ENCODE measurements at places on chromosomes 1 and 21.
A peak's percentile ranks its signal among the peaks of the same experiment; 100 is the strongest.

GRCh38 chr1:46556822-46557221 lies 5.4 kb upstream of the KNCN start:
- DNase-seq, result no peak

- DNase-seq, result no peak
Observed at GRCh38 chr1:1680031-1680911, 12.3 kb downstream of the SLC35E2B start.

- no peak for DNase-seq
Observed at GRCh38 chr21:35204125-35204524, 155.0 kb upstream of the RUNX1 start.

GRCh38 chr1:185488808-185489207 lies 171.8 kb upstream of the IVNS1ABP start:
- no peak for DNase-seq

DNA sequence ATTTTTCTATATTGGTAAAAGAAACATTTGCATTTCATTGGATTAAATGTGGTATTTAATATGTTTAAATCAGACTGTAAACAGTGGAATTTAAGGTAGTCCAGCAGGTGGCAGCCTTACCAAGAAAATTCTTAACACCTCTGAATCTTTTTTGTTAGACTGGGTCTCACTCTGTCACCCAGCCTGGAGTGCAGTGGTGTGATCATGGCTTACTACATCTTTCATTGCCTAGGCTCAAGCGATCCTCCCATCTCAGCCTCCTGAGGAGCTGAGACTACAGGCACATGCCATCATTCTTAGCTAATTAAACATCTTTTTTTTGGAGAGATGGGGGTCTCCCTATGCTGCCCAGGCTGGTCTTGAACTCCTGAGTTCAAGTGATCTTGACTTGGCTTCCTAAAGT lies 98.8 kb downstream of the RABGAP1L start:
- DNase-seq, result peak; percentile 2

GRCh38 chr1:180173451-180173850 lies 18.8 kb downstream of the QSOX1 start:
- DNase-seq, result no peak

DNA sequence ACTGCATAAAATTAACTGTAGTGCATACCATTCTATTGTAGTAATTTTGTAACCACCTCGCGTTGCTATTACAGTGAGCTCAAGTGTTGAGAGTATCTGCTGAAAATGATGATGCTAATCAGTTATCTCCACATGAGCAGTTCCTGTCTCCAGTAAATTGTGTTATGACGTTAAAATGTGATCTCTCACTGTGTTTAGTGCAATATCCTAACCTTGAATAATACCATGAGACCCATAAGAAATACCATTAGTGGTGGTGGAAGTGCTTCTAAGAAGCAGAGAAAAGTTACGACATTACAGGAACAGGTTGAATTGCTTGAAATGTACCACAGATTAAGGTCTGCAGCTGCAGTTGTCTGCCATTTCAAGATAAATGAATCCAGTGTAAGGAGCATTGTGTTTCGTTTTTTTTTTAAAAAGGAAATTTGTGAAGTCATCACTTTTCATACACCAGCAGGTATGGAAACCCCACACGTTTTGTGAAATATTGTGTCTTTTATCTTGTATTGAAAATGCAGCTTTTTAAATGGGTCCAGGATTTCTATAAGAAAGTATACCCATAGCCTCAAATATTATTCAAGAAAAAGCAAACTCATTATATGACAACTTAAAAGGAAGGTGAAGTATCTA lies 72.5 kb downstream of the ANGPTL1 start:
- no peak for DNase-seq

DNA sequence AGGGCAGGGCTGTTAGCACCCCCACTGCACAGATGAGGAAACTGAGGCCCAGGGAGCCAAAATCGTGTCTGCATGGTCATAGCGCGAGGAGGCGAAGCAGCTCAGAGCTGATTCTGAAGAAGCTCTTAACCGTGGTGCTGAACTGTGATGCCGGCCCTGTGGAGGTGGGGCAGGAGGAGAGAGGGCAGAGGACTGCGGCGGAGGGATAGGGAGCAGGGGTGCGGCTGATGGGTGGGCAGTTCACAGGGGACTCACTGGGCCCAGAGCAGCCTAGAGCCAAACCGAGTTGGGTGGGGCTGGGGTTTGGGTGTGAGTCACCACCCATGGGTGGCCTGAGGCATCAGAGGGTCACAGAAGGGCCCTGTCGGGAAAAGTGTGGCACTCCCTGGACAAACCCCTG lies 74.7 kb downstream of the RAP1GAP start:
- no peak for DNase-seq

GRCh38 chr1:41728403-41729202 lies 190.1 kb downstream of the HIVEP3 start:
- no peak for DNase-seq

Measured in DMS 273 treated with DMSO at 0.1 percent for 48 hours (cell line).